Kidney glomerular epithelial cell (primary cell): ENCODE measurements at places on chromosomes 1 and 21.

DNA sequence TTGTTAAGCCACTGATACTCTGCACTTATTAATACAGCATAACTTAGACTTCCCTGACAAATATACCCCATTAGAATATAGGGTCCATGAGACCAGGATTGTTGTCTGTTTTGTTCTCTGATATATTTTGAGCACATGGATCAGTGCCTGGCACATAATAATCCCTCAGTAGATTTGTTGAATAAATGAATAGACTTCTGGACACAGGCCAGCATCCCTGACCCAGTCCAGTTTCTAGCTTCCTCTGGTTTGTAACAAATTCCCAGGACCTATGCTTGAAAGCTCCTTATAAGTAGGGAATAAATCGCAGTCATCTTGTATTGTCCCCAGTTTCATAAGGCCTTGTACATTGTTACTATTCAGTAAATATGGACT is 58.2 kb upstream of the GADD45A start:
- no peak for DNase-seq

DNA sequence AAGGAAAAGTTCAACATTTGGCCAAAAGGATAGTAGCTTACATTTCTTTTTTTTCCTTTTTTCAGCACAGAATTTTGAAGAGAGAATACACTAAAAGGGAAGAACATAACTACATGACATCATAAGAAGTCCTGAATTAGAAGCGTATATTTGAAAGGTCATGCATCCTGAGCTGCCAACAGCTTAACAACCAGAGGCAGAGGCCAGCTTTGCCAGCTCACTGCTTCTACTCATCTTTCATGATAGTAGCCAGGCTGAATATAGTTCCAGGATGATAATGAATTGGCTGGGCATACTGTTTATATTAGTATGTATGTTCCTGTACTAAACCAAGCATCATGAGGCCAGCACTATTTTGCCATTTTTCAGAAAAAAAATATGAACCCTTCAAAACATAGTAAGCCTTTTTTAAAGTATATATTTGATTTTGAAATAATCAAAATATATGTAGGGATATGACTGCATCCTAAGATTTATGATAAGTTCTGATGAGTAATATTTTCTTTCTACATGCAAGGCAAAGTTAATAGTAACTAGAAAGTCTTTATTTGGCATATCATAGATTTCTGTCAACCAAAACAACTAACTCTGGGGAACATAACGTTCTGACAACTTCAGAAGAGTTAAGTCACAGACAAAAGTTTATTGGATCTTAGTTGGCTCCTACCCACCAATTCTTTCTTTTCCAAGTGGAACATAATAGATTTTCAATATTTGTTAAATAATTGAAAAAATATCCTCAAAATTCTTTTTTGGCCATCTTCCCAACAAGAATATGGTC is 123.2 kb downstream of the DPYD start:
- no peak for DNase-seq

DNA sequence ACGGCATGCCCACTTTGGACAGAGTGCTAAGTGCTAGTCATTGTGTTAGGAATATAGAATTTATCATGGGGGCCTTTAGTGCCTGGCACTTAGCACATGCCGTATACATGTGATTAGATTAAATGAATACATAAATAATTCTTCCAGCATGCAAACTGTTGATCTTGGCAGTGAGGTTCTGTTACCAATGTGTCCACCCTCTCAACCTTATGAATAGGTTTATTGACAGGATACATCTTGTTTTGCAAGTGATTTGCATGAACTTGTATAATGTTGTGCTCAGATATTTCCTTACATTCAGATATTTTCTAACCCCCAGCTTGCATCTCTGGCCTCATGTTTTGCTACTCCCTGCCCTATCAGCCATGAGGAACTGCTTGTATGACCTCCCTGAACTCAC is 60.3 kb upstream of the ZNF648 start:
- DNase-seq, result no peak

DNA sequence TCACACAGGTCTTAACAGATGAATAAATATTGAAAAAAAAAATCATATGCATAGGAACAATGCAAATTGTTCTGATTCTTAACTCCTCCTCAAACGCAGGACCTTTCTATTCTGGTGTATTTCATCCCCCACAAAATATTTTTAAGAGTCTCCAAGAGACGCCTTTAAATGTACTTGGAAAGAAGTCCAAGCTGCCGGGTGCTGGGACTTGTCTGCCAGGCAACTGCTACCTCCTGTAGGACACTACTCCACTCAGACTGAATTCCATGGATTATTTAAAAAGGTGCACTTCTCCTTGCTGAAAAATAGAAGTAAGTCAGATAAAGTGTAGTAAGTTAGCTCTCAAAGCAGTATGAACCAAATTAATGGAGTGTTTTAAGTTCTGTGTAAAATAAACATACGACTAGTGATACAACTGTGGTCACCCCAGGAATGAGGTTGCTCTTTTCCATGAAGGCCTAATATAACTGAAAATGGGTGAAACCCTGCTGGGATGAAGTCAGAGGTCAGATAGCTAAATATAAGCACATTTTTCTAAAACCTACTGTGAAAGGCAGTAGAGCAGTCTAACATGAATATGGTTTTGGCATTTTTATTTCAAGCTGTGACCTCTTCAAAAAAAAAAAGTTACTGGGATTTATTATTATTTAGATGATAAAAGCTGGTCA is 189.2 kb upstream of the PBX1 start:
- no peak for DNase-seq

GRCh38 chr21:40631211-40631610 is 215.7 kb downstream of the DSCAM start:
- DNase-seq, result no peak

DNA sequence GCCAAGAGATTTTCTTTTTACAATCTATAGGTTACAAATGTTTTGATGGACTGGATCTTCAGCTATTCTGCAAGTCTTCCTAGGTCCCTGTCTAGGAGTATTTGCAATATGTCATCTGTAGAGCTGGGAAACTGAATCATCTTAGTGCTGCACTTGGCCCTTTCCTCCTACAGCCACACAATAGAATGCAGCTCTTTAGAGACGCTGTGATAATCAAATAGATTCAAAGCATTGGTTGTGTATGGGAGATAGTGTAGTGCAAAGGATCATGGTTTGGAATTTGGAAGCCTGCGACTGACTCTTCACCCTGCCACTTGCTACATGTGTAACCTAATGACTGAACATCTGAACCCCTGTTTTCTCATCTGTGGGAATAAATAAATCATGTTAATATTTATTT is 93.7 kb downstream of the AK5 start:
- DNase-seq, result no peak

GRCh38 chr1:204267191-204267601 is 53.4 kb upstream of the GOLT1A start:
- no peak for DNase-seq

- no peak for DNase-seq
These were observed 24.6 kb downstream of the RUNX1 start for GRCh38 chr21:35024513-35024912.

DNA sequence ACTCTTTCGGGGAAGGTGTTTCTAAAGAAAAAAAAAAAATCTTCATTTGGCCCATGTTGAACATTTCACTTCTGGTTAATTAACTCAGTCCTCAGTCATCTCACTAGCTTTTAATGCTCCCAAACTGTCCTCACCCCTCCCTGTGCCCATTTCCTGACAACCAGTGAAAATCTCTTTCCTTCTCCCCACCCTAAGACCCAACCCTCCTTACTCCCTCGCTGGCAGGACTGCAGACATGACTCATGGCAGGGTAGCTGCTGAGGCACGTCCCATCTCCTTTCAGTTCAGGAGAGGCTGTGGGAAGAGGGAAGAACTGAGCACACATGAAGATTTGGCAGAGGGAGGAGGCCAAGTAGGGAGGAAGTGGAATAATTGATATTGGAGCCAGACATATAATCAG is 12.6 kb downstream of the PKP1 start:
- DNase-seq, result peak; percentile 3

GRCh38 chr1:98906809-98907208 is 97.9 kb downstream of the PLPPR5 start:
- no peak for DNase-seq

GRCh38 chr1:164333387-164333786 is 225.6 kb upstream of the PBX1 start:
- no peak for DNase-seq

GRCh38 chr21:44522753-44523204 is 17.2 kb downstream of the KRTAP10-1 start:
- DNase-seq, result no peak

DNA sequence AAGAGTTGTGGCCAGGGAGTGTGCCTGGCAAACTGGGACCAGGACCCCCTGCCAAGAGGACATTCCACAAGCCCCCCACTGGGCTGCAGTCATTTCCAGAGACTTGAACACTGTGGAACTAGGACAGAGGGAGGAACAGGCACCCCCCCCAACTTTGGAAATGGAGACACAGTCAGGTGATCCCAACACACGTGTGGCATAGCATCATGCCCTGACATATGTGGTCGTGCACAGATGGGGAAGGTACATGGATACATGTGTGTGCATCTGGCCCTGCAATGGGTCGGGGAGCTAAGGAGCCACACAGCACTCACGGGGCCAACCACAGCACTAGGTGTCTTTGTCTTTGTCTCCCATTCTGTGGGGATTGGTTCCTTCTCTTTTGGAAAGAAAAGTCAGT is 6.6 kb upstream of the TFF3 start:
- no peak for DNase-seq

DNA sequence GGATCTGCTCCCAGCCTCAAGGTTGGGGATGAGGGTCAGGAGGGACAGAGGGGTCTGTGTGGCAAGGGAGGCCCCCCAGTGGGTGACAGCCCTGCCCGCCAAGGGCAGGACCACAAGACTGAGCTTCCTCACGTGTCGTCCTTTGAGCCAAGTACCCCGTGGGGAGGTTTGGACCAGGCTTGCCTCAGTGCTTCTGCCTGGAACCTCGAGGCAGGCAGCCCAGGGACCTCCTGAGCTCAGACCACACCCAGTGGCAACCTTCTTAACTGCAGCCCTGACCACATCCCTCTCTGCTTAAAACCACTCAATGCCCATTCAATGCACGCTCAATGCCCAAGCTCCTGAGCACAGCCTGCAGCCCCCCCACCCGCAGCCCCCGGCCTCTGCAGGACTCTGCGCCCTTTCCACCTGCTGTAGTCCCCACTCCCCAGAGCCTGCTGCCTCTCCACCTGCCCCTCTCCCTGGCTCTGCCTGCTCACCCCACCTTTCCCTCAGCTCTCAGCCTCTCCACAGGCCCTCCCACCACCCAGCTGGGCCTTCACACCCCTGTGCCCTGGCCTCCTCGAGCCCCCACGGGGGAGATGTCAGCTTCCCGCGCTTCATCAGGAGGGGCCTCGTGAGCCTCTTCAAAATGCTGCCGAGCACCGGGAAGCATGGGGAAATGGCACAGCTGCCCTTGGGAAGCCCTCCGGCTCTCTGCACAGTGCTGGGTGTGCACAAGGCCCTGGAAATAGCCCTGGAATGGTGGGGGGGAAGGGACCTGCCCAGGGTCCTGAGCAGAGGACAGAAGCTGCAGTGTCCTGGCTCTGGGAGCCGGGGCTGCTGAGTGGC is 129.3 kb upstream of the VAMP3 start:
- no peak for DNase-seq

GRCh38 chr1:101079341-101079740 is 53.8 kb upstream of the DPH5 start:
- no peak for DNase-seq
